ENCODE measurements at places on chromosomes 2 and 18.
A peak's percentile ranks its signal among the peaks of the same experiment; 100 is the strongest.

- DNase-seq = peak; percentile 34
Observed at GRCh38 chr2:47172156-47172921, 17.2 kb upstream of the STPG4 start.

GRCh38 chr18:68843473-68844089 is 45.7 kb downstream of the CCDC102B start:
- peak; percentile 23 for DNase-seq

DNA sequence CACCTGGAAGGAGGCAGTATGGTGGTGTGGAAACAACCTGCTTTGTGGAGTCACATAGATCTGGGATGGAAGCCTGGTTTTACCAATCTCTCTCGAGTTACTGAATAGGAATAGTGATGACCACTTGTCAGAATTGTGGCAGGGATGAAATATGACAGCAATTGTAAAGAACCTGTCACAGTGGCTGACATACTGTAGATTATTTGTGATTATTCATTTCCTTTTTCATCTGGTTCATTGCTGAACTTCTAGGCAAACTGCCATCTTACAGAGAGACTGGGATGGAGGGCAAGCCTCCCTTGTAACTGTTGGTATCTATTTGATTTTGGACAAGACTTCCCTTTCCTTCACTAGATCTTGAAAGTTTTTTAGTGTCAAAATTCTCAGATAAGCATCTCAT is 42.0 kb downstream of the FMNL2 start:
- no peak for DNase-seq

GRCh38 chr2:176390276-176391147 is 121.3 kb downstream of the MTX2 start:
- DNase-seq = peak; percentile 4

All from fibroblast of mammary gland (primary cell).